ENCODE measurements at places on chromosomes 6 and 20. TPM values are rescaled to one million over a fixed set of nuclear protein-coding genes. Genes with fewer than 3 reads are reported as not detected.

- no peaks in the 10 kb centered on the region for H3K4me1 ChIP-seq
- no peak for DNase-seq
- H3K27ac ChIP-seq, result no peak overlapping the region
- H3K4me3 ChIP-seq, result peak overlapping the region; percentile 27
Observed at GRCh38 chr20:29079769-29080690, 2177.4 kb upstream of the DEFB115 start.

- no peak overlapping the region for H3K27ac ChIP-seq
- no peaks in the 10 kb centered on the region for H3K27me3 ChIP-seq
- no peak for DNase-seq
- no peaks in the 10 kb centered on the region for H3K4me1 ChIP-seq
Observed at GRCh38 chr6:115583290-115583689, 477.4 kb downstream of the FRK start.

- H3K4me3 ChIP-seq, result no peak overlapping the region
- H3K4me1 ChIP-seq, result no peaks in the 10 kb centered on the region
- no peak for DNase-seq
- peaks cover 15% of the 10 kb centered on the region for H3K27me3 ChIP-seq
- no peak overlapping the region for H3K27ac ChIP-seq
Observed at GRCh38 chr6:150720774-150721233, 121.1 kb downstream of the PLEKHG1 start.

GRCh38 chr6:88321306-88321705, 155.2 kb upstream of the CNR1 start:
- no peaks in the 10 kb centered on the region for H3K36me3 ChIP-seq
- H3K4me1 ChIP-seq, result no peaks in the 10 kb centered on the region
- no peak for DNase-seq
- H3K4me3 ChIP-seq, result no peak overlapping the region
- H3K27ac ChIP-seq, result no peak overlapping the region

PXDC1 gene
- total RNA-seq, result 144 TPM

GRCh38 chr20:24160563-24161281, 172.1 kb upstream of the GGTLC1 start:
- no peaks in the 10 kb centered on the region for H3K36me3 ChIP-seq
- H3K4me1 ChIP-seq, result peaks cover 9% of the 10 kb centered on the region
- H3K27ac ChIP-seq, result no peak overlapping the region
- no peaks in the 10 kb centered on the region for H3K27me3 ChIP-seq
- DNase-seq, result peak; percentile 89

SMOC2 gene
- 10.6 TPM for total RNA-seq

RSPH9 gene
- total RNA-seq, result under 0.01 TPM

DNA sequence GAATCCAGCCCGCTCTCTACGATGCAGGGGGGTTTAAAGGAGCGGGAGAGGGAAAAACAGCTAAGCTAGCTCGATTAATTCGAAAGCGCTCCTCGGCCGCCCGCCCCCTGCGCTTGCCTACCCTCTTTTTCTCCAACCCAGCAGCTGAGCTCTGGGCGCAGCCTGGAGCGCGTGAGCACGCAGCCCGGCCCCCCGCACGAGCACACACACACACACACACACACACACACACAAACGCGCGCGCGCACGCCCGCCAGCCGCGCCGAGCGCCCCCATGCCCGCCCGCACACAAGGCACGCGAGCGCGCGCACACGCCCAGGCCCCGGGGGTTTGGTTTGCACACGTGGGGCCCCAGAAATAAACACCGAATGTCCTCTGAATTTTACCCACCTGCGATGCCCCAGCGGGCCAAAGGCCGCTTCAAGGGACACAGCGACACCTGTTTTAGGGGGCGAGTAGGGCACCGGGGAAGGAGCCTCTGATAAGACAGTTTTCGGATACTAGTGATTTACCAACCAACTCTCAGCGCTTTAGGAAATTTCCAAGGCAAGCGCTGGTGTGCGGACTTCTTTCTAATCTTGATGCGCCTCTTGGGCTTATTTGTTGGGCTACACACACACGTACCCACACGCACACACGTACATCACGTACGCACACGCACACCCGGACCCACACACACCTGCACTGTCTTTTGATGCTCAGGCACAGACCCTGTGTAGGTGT, 802 bp upstream of the NRN1 start:
- peaks cover 58% of the 10 kb centered on the region for H3K27me3 ChIP-seq
- H3K27ac ChIP-seq, result peak overlapping the region; percentile 33
- peaks cover 9% of the 10 kb centered on the region for H3K4me1 ChIP-seq
- peak overlapping the region; percentile 77 for H3K4me3 ChIP-seq
- no peaks in the 10 kb centered on the region for H3K36me3 ChIP-seq

GRCh38 chr6:151482290-151482689, 11.5 kb upstream of the CCDC170 start:
- DNase-seq, result peak; percentile 79
- peaks cover 16% of the 10 kb centered on the region for H3K4me1 ChIP-seq
- H3K27ac ChIP-seq, result peak overlapping the region; percentile 70
- H3K36me3 ChIP-seq, result no peaks in the 10 kb centered on the region
- H3K4me3 ChIP-seq, result peak overlapping the region; percentile 66

DNA sequence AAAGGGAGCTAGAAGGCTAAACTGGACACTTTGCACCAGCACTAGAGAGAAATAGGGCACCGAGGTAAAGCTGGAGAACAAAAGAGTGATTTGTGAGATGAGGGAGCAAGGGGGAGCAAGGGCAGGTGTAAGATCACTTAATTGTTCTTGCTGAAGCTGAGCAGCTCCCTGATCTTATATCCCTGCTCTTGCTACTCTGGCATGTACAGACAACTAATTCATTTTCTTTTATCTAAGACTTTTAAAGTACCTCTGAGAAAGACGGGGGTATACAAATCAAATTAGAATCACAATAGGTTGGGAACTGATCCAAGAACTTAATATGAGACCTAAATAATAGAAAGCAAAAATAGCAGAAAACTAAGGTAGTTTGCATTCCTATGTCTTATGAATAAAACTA, 381.7 kb upstream of the POU3F2 start:
- H3K4me3 ChIP-seq, result no peak overlapping the region
- H3K27me3 ChIP-seq, result no peaks in the 10 kb centered on the region
- no peaks in the 10 kb centered on the region for H3K4me1 ChIP-seq
- no peak overlapping the region for H3K27ac ChIP-seq
- H3K36me3 ChIP-seq, result no peaks in the 10 kb centered on the region

DNA sequence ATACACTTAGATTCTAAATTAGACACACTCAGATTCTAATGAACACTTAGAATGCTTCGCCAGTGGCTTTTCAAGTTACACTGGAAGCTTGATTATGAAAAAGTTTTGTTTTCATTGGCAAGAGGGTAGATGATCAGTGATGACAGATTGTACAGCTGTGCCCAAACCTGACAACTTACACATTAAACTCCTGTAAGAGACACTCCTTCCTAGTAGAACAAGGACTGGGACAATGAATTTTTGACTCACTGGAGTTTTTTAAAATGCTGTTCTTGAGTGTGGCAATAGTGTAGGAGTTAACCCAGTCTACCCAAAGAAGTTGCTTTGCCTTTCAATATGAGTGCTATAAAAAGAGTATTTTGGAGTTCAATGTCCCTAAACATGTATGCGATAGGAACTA, 140.8 kb downstream of the SLC16A10 start:
- no peaks in the 10 kb centered on the region for H3K36me3 ChIP-seq
- no peaks in the 10 kb centered on the region for H3K27me3 ChIP-seq
- H3K27ac ChIP-seq, result peak overlapping the region; percentile 69
- no peak for DNase-seq
- peaks cover 35% of the 10 kb centered on the region for H3K4me1 ChIP-seq

- H3K27ac ChIP-seq, result peak overlapping the region; percentile 86
- H3K36me3 ChIP-seq, result no peaks in the 10 kb centered on the region
- no peak overlapping the region for H3K4me3 ChIP-seq
- no peaks in the 10 kb centered on the region for H3K27me3 ChIP-seq
- peak; percentile 78 for DNase-seq
Observed at GRCh38 chr6:90098001-90098531, 198.6 kb downstream of the BACH2 start.

DNA sequence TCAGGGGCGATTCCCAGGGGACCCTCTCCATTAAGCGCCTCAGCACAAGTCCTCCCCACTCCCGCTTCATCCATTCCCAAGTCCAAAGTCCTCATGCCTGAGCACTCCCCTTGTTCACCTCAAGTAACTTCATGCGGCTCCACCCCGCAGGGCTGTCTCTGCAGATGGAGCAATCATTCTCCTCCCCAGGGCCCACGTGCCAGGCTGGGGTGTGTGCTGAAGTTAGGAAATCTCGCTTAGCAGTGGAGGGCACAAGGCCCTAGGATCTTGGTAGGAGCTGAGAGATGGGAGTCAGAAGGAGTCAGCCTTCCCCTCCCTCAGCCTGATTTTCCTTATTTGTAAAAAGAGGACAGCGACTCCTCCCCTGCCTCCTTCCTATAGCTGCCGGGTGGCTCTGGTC, 3.5 kb downstream of the TGM3 start:
- H3K27ac ChIP-seq, result no peak overlapping the region
- H3K4me3 ChIP-seq, result no peak overlapping the region
- H3K4me1 ChIP-seq, result no peaks in the 10 kb centered on the region
- no peak for DNase-seq
- peaks cover 32% of the 10 kb centered on the region for H3K27me3 ChIP-seq

GNMT gene
- total RNA-seq, result 0.72 TPM

DNA sequence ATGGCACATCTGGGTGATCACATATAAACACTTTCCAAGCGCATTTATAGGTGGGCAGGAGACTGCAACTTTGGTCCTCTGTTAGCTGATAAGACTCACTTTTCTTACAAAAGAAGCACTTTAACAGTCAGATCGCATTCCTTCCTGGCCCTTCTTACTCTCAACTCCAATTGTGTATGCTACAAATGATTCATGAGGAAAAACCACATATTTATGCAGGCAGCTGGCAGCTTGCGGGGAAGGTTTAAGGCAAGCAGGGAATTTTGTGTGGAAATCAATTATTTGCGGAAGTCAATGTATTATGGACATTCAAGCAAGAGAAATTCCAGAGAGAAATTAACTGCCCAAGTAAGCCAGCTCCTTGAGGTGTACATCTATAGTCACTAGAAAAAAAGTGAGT, 194.0 kb downstream of the PKHD1 start:
- no peak overlapping the region for H3K27ac ChIP-seq
- no peak overlapping the region for H3K4me3 ChIP-seq
- no peaks in the 10 kb centered on the region for H3K27me3 ChIP-seq
- H3K4me1 ChIP-seq, result no peaks in the 10 kb centered on the region
- no peak for DNase-seq
- H3K36me3 ChIP-seq, result no peaks in the 10 kb centered on the region
